ENCODE measurements at places on chromosomes 13 and 19.

GRCh38 chr13:74743992-74744391, 609.8 kb upstream of the KLF12 start:
- no peak for DNase-seq

GRCh38 chr19:34499155-34499834, 17.7 kb downstream of the WTIP start:
- DNase-seq = no peak

GRCh38 chr13:79936368-79937136, 404.4 kb downstream of the SPRY2 start:
- DNase-seq = peak; percentile 1

GRCh38 chr19:48659768-48660167, 13.0 kb downstream of the NTN5 start:
- DNase-seq = peak; percentile 82

GRCh38 chr13:82698941-82699340, 1183.3 kb downstream of the SLITRK1 start:
- no peak for DNase-seq
